Stimulated activated CD4-positive, alpha-beta T cell treated with anti-CD3 and anti-CD28 coated beads, Interleukin-1b, Interleukin-23, amount 100 ng/mL, for 1 hour (primary cell): ENCODE measurements at places on chromosomes 7 and 10.

DNA sequence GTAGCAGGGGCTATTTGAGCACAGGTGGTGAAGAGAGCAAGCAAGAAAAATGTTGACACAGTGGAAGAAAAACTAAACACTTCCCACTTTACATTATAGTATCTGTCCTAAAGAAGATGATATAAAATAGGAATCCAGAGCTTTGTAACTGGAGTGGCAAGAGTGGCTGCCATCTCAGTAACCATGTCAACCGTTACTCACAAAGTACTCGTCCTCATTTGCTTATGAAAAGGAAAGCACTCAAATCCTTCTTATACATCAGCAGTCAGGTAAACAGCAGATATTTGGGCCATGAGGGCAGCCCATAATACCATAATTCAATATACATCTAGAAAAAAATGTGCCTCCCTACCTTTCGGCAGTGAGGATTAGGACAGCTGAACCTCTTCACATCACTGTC lies 70.1 kb downstream of the RNF216 start:
- no peak for DNase-seq

- DNase-seq, result no peak
These were observed 35.2 kb downstream of the PANK1 start for GRCh38 chr10:89609833-89610346.

DNA sequence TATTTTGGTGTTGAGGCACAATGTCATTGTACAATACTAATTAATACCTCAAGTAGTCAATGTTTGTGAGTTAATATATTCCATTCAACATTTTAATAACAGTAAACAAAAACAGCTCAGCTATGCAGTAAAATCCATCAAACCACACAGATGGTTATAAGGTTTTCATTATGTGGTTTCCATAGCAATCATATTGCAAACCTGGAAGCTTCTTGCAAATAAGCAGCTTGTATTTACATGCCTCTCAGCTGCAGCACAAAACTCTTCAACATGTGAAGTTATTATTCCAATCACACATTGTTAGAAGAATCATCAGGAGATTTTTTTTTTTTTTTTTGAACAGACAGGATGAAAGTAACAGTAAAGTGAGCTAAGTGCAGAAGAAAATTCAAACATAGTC lies 170.2 kb downstream of the SKAP2 start:
- DNase-seq, result no peak

- DNase-seq, result no peak
These were observed 377 bp upstream of the POLR1F start for GRCh38 chr7:19709249-19709578.

GRCh38 chr10:75402486-75403143 lies 1.1 kb upstream of the ZNF503 start:
- DNase-seq, result no peak

- no peak for DNase-seq
These were observed 120.7 kb downstream of the TRRAP start for GRCh38 chr7:98998821-98999725.

DNA sequence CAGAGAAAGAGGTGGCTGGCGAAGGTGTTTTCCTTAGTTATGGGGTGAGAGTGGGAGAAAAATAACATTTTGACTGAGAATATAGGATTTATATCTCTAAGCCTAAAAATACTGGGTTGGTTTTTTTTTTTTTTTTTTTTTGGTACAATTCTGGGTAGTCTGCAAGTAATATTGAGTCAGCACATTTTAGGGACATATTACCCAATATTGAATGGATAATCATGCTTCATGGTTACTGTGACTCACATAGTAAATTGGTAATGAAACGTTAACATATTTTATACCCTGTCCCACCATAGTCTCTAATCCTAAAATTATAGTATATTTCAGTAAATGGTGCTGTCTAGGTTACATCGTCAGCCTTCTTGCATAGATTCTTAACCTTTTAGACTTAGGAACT lies 91.4 kb downstream of the TPST1 start:
- no peak for DNase-seq

- no peak for DNase-seq
These were observed 33.7 kb downstream of the AGK start for GRCh38 chr7:141584935-141585334.

- DNase-seq, result no peak
These were observed 71.2 kb downstream of the SHH start for GRCh38 chr7:155741082-155741481.

GRCh38 chr7:32039000-32039756 lies 31.0 kb downstream of the PDE1C start:
- DNase-seq, result no peak

DNA sequence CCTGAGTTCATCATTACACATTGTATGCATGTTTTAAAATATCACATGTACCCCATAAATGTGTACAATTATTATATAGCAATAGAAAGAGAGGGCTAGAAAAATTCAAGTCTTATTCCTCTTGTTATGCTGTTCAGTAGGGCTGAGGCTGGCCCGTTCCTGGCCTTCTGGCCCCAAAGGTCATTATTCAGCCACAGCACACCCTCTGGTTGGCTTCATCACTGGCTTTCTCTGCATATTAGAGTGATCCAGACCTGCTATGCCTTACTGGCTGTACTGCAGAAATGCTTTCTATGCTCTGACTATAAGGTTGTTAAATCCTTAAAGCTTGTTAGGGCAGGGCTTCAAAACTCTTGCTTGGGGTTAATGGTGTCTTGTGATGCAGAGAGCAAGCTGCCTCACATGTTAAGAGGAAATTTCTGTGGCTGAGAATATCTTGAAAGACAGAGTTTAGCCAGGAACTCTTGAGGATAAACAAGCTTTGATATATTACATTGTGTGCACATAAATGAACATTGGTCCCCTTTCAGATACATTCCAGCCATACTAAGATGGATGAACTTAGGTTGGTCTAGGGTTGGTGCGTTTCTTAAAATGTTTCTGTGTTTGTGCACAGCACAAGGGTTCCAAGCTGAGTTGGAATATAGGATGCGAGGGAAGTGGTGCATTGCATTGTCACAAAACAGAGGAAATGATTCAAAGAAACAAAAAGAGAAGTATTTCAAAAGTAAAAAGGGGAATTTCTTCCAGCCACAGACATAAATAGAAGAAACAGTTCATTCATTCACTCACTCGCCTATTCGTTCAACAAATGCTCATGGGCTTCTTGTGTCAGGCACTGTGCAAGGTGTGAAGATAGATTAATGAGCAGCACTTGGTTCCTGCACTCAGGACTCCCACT lies 61.6 kb upstream of the WDR11 start:
- no peak for DNase-seq

GRCh38 chr7:47442605-47442865 lies 139.4 kb downstream of the TNS3 start:
- DNase-seq, result no peak

- no peak for DNase-seq
These were observed 92.2 kb downstream of the NRF1 start for GRCh38 chr7:129703751-129704150.

DNA sequence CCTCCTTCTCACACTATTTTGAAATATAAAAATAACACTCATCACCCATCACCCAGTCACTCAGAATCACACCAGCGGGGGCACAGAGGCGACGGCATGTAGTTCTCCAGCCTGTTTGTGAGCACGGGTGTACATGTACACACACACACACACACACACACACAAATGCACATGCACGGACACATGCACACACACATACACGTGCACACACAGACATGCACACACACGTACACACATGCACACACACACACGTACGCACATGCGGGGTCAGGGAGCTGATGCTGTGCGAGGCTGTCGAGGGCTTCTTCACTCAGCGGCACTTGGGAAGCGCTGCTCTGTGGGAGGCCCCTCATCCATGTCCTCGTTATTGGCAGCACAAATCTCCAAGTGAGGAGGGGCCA lies 178.8 kb downstream of the ELFN1 start:
- DNase-seq, result no peak

DNA sequence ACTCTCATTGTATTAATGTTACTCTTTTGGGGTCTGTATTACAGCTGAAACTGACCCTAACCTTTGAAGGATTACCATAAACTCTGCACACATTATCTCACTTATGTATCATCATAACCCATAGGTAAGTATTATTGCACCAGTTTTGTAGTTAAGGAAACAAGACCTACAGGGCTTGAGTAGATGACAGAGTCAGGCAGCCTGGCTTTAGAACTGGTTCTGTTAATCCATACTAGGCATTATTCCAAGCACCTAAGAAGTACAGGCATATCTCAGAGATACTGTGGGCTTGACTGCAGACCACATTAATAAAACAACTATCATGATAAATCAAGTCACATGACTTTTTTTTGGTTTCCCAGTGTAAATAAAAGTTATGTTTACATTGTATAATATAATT lies 17.1 kb upstream of the AKR1B1 start:
- DNase-seq, result no peak

DNA sequence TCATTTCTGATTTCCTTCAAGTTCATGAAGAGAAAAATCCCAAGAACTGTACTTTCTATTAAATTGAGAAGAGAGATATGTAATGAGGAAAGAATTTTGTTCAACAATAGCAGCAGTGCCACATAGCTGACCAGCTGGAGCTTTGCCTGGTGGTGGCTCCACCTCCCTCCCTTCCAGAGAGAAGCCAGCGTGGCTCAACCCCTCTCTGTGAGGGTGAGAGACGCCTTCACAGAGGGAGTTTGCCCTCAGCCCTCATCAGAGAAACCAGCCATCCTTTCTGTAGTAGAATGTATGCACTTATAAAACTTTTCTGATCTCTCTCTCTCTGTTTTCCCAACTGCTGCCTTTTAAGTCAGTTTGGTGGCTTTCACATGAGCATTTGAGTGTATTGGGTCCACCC lies 20.5 kb upstream of the COL1A2 start:
- no peak for DNase-seq

- DNase-seq, result no peak
These were observed 264.6 kb downstream of the WDR37 start for GRCh38 chr10:1320739-1321320.
